Fibroblast of skin of left biceps (primary cell): ENCODE measurements at places on chromosomes 2 and 18.

- DNase-seq = no peak
Observed at GRCh38 chr2:197107291-197108269, 181.1 kb upstream of the PGAP1 start.

DNA sequence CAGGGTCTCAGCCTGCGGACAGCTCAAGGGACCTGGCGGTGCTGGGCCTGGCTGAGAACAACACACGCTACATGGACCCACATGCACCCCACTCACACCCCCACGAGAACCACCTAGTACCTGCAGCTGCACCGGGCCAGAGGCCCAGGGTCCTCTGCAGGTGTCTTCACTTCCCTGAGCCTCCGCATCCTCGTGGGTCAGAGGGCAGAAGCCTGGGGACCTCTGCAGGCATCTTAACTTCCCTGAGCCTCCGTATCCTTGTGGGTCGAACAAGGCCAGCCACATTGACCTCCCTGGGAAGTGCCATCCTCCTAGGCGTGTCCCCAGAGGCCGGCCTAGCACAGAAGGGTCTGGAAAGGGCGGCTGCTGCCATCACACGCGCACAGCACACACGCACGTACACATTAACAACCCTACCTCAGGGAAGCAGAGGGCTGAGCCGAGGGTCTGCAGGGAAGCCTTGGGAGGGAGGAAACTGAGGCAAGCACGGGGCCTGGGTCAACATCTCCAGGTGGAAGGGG is 62.5 kb upstream of the HPCAL1 start:
- no peak for DNase-seq

DNA sequence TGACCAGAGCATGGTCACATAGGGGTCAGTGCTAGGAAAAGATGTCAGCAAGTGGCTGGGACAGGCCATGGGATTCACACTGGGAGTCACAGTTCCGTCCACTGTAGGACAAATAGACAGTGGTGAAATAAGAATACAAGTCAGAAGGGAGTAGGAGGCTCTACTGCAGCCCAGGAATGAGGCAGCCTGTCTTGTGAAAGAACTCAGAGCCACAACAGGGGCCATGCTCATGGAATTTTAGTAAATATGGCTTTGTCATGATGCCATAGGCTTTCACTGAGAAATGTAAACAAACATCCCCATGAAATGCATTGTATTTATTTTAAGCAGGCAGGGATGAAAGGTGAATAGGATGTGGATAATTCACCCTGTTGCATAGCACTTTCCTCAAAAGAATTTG is 504.3 kb downstream of the SOX11 start:
- no peak for DNase-seq

DNA sequence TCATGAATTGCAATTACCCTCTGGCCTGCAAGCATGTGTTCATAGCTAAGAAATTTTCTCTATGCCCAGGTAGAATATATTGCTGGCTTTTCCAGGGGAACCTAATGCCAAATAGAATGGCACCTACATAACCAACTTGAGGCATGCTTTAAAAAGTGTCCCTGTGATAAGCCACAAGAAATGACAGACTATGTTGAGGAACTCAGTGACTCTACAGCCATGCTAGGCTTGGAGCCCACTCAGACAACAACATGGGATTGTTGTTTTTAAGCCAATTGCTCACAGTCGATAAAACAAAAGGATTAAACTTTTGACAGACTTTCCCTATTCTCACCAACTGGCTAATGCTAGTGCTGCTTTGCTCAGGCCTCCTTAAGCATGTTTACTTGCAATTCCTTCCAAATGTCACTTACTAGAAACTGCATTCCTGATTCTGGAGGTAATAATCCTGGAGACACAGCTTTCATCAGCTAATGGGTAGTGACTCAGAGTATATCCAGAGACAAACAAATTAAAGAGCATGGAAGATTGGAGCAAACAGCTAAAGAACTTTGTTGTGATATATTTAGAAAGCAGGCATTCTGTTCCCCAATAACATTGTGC is 249.0 kb downstream of the SLC8A1 start:
- no peak for DNase-seq

DNA sequence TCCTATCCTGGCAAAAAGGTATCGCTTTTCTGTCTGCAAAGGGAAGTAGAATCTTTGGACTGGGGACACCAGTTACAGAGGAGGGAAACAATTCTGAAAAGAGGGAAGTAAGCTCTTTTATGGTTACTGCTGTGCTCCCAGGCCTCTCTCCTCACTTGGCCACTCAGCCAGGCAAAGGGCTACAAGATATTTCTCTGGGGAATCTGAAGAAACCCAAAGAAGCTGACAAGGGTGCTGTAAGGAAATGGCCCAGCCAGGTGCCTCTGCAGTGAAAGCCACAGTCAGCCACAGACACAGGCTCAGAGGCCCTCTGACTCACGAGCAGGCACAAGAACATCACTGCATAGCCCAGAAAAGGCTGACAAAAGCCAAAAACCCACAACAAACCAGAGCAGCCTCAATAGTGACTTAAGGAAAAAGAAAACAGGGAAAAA is 5.8 kb downstream of the HDLBP start:
- DNase-seq = no peak

GRCh38 chr2:190879474-190880377 is 895 bp upstream of the GLS start:
- DNase-seq = no peak

GRCh38 chr18:31723990-31724711 is 36.5 kb downstream of the SLC25A52 start:
- DNase-seq = no peak

DNA sequence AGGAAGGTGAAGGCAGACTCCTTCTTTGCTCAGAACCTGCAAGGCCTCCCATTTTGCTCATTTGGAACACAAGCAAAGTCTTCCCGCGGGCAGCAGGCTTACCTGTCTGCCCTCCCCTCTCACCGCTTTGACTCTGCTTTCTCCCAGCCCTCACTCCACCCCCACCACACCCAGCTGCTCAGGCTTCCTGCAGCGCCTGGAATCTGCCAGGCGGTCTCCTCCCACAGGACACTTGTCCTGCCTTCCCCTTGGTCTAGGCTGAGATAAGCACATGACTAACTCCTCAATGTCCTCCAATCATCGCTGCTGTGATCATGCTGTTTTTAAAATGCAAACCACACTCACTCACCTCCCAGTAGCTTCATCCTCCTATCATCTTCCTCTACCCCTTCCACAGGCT is 430.0 kb downstream of the ZNF516 start:
- no peak for DNase-seq

GRCh38 chr2:203886661-203887151 is 19.1 kb downstream of the CTLA4 start:
- DNase-seq = no peak

DNA sequence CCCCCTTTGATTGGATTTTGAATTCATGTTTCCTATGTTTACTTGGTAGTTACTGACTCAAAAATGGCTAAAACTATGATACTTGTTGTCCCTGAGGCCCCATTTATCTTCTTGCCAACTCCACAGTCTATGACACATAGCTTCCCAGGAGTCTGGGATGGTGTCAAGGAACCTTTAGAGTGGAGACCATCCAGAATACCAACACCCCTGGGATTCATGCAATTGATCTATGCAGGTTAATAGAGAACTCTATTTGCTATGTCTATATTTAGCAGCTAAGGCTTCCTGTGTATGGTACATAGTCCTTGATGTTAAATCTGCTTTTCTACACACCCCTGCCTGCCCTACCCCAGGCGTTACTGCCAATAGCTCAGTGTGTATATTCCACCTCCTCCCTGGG is 218.5 kb upstream of the HDAC4 start:
- no peak for DNase-seq

DNA sequence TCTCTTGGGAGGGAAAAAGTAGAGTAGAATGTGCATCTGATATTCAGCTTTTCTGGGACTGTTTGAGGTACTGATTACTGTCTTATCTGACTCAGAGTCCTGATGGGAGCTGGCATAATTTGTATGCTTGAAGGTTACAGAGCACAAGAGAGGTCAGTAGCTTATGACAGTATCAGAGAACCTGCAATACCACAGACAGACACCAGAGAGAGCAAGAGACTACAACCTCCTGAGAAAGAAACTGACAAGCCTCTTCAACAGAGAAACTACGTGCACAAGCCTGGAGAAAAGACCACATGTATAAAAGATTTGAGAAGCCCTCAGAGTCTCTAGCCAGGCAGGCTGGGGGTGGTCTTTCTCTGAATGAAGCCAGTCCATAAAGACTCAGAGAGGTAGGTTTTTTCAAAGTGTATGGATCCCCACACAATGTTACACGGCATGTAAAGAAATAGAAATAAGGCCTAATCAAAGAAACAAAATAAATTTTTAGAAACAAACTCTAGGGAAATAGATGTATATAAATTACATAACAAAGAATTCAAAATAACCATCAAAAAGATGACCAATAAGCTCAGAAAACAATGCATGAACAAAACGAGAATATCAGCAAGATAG is 568.3 kb downstream of the LRRTM4 start:
- DNase-seq = no peak

- DNase-seq = no peak
Observed at GRCh38 chr2:40072442-40073232, 293.6 kb upstream of the THUMPD2 start.

DNA sequence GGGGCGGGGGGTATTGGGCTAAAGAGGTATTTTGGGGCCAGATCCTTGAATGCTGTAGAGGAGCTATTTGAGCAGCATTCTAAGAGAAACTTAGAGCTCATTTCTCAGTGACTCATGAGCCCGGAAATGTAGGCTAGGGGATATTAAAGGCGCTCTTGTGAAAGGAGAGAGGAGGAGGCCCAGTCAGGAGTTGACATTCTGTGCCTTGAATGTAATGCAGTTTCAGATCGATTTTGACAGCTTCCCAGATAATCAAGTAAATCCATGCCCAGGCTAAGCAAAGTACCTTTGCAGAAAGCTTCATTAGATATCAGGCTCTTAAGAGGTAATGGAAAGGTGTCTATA is 1.5 kb downstream of the CAB39 start:
- DNase-seq = peak; percentile 34

- DNase-seq = no peak
Observed at GRCh38 chr2:236434593-236434992, 135.0 kb upstream of the ACKR3 start.

DNA sequence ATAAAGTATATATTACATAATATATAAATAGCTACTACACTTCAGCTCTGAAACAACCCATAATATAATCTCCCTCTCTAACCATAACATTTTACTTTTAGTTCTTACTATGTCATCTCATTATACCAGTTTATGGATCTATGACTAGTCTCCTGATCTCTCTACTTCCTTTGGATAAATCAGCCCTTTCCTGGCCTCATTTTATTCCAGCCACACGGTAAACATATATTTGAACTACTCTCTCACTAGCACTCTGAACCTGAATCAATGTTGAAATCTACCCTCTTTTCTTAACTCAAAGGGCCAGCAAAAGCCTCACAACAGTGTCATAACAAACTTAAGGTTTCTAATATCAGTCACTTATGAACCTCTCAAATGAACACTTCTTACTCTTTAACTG is 62.6 kb downstream of the BAZ2B start:
- DNase-seq = no peak

- DNase-seq = no peak
Observed at GRCh38 chr2:233845301-233846060, 8.9 kb downstream of the HJURP start.

DNA sequence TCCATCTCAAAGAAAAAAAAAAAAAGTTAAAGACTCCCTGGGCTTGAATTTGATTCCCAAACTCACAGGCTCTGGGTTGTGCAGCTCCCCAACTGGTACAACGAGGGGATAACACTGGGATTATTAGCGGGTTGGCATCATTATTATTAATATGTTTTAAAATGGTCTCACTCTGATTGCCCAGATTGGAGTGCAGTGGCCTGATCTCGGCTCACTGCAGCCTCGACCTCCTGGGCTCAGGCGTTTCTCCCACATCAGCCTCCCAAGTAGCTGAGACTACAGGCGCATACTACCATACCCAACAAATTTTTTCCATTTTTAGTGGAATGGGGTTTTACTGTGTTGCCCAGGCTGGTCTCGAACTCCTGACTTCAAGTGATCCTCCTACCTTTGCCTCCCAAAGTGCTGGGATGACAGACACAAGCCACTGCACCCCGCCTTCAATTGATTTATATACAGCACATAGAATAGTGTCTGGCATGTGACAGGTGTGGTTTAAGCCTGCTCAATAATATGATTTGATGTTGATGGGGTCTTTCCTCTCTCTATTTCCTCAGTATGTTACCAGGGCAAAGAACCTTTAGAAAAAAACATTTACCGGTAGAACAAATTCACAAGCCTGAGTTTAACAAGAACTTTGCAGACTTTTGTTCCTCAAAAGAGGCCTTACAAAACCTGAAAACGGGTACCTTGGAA is 12.2 kb downstream of the MYCN start:
- DNase-seq = no peak

- peak; percentile 84 for DNase-seq
Observed at GRCh38 chr2:160224060-160224459, 24.0 kb upstream of the ITGB6 start.

- no peak for DNase-seq
Observed at GRCh38 chr2:223117533-223117932, 65.5 kb downstream of the KCNE4 start.

DNA sequence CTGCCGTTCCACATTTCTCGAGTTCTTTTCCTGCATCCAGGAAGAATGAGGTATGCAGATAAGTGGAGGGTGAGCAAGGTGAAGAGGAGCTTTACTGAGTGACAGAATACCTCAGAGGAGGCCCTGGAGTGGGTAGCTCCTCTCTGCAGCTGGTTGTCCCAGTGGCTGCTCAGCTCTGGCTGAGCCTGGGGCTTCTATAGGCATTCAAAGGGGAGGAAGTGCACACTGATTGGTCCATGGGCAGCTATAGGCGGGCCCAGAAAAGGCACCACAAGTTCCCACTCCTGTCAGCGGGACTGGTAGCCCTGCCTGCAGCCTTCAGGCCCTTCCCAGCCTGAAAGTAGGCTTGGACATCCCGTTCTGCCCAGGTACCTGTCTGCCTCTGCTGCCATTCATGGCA is 94.7 kb downstream of the DOK6 start:
- DNase-seq = no peak

DNA sequence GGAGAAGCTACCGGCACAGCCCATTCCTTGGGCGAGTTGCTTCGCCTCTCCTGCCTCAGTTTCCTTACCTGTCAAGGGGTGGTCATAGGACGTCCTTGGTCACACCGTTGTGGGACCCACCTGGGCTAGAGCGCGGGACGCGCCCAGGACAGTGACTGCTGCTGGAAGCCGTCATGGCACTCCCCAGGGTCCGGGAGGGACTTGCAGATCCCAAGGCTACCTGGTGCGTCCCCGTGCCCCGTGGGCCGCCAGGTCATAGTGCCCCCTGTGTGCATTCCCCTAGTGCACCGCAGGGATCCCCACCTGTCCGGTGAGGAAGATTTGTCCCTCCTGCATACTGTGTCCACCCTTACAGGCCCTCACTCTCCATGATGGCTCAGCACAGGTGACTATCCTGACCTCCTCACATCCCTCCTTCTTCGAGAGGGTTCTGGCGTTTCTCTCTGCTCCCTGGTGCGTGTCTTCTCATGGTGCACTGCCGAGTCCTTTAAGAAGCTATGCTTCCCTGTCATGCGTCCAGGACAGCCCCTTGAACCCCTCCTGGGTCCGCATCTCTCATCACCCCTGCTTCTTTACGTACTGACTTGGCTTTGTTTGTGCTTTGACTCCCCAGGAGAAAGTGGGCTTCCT is 886 bp upstream of the STK25 start:
- DNase-seq = no peak

- DNase-seq = no peak
Observed at GRCh38 chr18:76619621-76620315, 124.7 kb upstream of the ZNF516 start.

GRCh38 chr2:58291726-58292438 is 50.8 kb upstream of the FANCL start:
- DNase-seq = no peak
